ENCODE measurements at places on chromosomes 4 and X. TPM values are rescaled to one million over a fixed set of nuclear protein-coding genes. Genes with fewer than 3 reads are reported as not detected.

COL25A1 gene
- total RNA-seq: 0.06 TPM

TET2 gene
- 6.9 TPM for total RNA-seq

FHL1 gene
- total RNA-seq: 97.2 TPM

ZNF718 gene
- total RNA-seq: 1.5 TPM

GAGE1 gene
- total RNA-seq: 40.0 TPM

MAGEA9B gene
- 0.93 TPM for total RNA-seq

HSD17B13 gene
- not detected for total RNA-seq

SLC16A2 gene
- 7.7 TPM for total RNA-seq

GPR34 gene
- not detected for total RNA-seq

CYBB gene
- total RNA-seq: 0.13 TPM

ELOVL6 gene
- total RNA-seq: 7.2 TPM

PCDH10 gene
- not detected for total RNA-seq

IL1RAPL2 gene
- not detected for total RNA-seq

GAGE12J gene
- total RNA-seq: not detected

SLC9B2 gene
- total RNA-seq: 17.9 TPM

SAGE1 gene
- total RNA-seq: 6.9 TPM

AFF2 gene
- total RNA-seq: 1.0 TPM

SLC10A3 gene
- 28.0 TPM for total RNA-seq

ADGRG2 gene
- total RNA-seq: not detected

LGI2 gene
- 0.67 TPM for total RNA-seq

UGT2B11 gene
- total RNA-seq: not detected

FAT1 gene
- total RNA-seq: 140 TPM

SOX3 gene
- not detected for total RNA-seq

BMPR1B gene
- total RNA-seq: 4.7 TPM

CYSLTR1 gene
- not detected for total RNA-seq

HSFX2 gene
- not detected for total RNA-seq

TRPC5OS gene
- not detected for total RNA-seq

GRK4 gene
- 4.4 TPM for total RNA-seq

CT55 gene
- total RNA-seq: 71.1 TPM

HTN1 gene
- total RNA-seq: not detected

DMD gene
- 2.5 TPM for total RNA-seq

CSAG3 gene
- 2.3 TPM for total RNA-seq

RNF128 gene
- total RNA-seq: 0.64 TPM

HAND2 gene
- 1.2 TPM for total RNA-seq

CXCL6 gene
- total RNA-seq: not detected

SHROOM2 gene
- 2.1 TPM for total RNA-seq

MAP3K15 gene
- 4.5 TPM for total RNA-seq

CC2D2A gene
- 15.3 TPM for total RNA-seq

CENPI gene
- total RNA-seq: 18.4 TPM

MAGEE2 gene
- not detected for total RNA-seq

PCDH11X gene
- 0.08 TPM for total RNA-seq

LUZP4 gene
- not detected for total RNA-seq

NLGN4X gene
- not detected for total RNA-seq
